AG08396 (cell line): ENCODE measurements at places on chromosomes 7 and 10.

- no peak for DNase-seq
These were observed 81.4 kb downstream of the TCERG1L start for GRCh38 chr10:131230166-131230565.

DNA sequence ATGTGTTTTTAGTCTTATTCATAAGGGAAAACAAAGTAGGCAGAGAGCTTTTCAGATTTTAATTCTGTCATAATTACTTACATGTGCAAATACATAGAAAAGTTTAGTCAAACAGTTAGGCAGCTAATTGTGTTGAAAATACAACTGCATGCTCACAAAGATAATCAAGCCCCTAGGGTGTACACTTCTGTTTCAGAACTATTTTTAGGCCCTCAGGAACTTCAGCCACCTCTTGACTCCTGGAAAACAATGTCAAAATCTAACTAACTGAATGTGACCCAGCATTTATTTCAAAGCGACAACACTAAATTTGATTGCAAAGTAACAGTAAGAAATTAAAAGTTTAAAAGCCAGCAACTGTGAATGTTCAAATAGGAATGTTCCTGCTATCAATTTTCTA is 599.0 kb upstream of the LRRTM3 start:
- no peak for DNase-seq

- DNase-seq: peak; percentile 73
These were observed 127.8 kb upstream of the ZNF746 start for GRCh38 chr7:149625340-149625946.

DNA sequence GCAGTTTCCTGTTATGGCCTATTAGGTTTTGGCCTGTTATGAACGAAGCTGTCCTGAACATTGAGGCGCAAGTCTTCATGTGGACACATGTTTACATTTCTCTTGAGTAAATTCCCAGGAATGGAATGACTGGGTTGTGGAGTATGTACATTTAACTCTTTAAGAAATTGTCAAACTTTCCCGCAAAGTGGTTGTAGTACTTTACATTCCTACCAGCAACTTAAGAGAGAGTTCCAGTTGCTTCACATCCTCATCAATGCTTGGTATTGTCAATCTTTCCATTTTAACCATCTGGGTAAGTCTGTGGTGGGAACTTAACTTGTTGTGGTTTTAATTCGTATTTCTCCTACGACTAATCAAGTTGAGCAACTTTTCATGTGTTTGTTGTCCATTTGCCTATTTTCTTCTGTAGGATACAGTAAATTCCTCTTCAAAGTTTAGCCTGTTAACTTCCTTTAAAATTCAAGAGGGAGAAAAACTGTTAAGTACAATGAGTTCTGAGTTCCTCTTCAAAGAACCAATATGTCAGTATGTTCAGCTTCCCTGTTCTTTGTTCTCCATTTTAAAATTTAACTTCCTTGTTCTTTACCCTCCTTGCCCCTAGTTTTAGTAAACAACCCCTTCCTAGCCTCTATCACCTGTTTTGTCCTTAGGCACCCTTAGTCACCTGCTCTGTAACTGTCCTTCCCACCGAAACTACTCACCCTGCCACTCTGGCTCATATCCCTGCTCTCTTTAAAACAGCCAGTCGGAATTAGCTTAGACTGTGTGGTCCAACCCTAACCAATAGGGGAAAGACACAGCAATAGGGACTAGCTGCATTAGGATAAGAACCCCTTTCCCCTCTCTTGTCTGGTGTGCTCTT is 74.0 kb downstream of the FAM241B start:
- DNase-seq: peak; percentile 46

GRCh38 chr7:18177815-18178660 is 150.4 kb upstream of the PRPS1L1 start:
- DNase-seq: no peak

- no peak for DNase-seq
These were observed 296.3 kb upstream of the ZMIZ1 start for GRCh38 chr10:78772486-78772885.

GRCh38 chr10:11611248-11612020 is at the start of gene USP6NL:
Gene USP6NL, minus strand, starts transcription at chr10:11611650. Its CDS starts 14,016 bp downstream, at chr10:11597634.
- peak; percentile 95 for DNase-seq

DNA sequence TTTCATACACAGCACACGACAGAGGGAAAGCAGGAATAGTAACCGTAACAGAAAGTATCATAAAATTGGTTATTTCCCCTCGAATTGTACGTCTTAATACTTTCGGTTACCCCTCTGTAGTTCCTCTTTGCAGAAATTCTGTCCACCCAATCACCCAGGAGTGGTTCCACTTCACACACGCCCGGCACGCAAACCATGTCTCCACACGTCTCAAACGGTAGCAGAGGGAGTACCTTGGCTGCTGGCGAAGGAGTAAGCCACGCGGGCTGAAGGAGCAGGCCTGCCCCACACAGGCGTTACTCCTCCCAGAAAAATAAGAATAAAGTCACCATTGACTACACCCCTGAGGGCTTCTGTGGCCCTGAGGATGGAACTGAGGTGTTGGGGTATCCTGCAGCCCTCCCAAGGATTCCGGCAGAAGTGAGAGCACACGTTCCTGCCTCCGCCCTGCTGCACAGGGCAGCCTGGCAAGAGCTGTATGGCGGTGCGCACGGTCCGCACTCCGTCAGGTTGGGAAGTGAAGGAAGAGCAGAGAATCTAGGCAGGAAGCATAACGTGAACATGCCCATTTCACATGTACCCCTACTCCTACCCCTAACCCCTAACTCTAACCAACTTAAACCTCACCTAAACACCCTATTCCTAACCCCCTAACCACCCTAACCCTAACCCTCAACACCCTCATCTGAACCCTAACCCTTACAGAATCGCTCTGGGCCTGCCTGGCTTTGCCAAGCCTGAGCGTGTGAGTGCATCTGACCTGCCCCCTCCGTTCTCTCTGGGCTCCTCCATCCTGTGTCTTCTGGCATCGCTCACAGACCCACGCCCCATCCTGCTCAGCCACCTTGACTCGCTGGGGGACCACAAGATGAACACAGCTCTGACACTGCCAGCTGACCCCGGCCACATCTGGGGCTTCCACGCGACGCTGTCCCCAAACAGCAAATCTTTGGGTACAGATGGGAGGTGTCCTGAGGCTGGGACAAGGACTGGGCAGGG is 18.2 kb downstream of the GPR146 start:
- no peak for DNase-seq

DNA sequence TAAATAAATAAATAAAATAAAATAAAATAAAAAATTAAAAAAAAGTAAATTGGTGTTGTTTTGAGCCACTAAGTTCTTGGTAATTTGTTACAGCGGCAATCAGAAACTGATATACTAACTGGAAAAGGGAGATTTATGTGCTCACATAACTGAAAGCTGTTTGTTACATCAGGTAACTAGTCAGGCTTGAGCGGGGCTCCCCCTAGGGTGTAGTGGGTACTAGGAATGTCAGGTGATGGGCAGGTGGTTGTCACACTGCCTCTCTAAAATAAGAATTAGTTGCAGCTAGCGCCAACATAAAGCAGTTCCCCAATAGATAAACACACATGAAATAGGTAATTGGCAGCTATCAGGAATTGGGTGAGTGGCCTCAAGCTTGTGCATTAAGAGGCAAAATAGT is 1336.9 kb downstream of the XPNPEP1 start:
- no peak for DNase-seq

DNA sequence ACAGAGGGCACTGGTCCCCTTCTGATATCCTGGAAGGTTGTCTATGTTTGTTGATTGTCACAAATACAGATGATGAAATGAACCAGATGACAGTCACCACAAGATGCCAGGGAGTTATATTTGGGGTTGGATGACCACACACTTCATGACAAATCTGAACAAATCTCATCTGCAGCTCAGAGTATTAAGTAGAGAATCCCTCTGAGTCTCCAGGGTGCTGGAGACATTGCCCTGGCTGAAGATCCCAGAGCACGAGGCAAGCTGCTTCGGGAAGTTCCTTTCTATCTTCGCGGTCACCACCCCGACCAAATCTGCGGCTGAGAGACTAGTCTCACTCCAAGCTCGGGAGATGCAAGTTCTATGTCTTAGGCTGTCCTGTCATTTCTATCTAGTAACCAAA is 9.0 kb downstream of the DENND2A start:
- DNase-seq: no peak

DNA sequence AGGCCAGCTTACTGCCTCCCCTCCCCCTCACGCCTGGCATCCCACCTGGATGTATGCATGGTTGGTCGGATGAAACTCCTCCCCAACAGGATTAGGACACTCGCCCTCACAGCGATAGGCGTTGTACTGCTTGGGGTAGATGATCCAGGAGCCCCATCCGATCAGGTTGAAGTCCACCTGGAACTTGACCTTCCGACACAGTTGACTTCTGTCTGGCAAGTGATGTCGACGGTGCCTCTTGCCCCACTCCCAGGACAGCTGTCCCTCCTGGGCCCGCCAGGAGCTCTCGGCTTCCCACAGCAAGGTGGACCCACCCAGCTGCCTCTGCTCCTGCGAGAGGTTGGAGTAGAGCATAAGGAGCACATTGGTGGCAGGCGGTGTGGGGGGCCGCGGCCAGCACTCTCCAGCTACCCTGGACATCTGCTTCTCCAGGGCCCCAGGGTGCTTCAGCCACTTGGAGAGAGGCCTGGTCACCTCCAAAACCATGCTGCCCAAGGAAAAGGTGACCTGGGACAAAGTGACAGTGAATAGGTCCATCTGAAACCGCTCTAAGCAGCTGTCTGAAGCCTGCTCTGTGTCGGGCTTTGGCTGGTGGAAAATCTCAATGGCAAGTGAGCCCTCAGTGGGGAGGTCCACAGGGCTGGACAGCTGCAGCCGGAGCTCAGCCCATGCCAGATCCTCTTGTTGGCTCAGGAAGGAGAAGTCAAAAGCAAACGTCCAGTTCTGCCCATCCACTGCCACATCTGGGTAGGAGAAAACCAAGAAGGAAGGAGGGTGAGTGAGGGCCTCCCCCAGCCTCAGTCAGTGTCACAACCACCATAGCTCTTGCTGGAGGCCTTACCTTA is 6.0 kb downstream of the NODAL start:
- DNase-seq: no peak

GRCh38 chr7:106064771-106065574 is 47.1 kb downstream of the SYPL1 start:
- DNase-seq: peak; percentile 91

GRCh38 chr7:31186202-31186601 is 134.1 kb downstream of the ADCYAP1R1 start:
- DNase-seq: no peak

DNA sequence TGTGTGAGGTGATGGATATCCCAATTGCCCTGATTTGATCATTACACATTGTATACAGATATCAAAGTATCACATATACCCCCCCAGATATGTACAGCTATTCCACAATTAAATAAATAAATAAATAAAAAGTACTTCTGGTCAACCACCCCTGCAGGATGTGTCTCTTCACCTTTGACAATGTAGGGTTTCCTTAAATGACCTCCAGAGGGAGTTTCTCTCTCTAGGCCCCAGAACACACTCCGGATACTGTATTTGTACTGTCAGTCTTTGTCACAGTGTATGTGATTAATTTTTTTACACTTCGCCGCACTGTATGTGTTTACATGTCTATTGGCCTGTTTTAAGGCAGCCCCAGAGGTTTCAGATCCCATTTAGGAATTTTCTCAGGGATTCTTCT is 123.6 kb downstream of the ADCYAP1R1 start:
- no peak for DNase-seq

DNA sequence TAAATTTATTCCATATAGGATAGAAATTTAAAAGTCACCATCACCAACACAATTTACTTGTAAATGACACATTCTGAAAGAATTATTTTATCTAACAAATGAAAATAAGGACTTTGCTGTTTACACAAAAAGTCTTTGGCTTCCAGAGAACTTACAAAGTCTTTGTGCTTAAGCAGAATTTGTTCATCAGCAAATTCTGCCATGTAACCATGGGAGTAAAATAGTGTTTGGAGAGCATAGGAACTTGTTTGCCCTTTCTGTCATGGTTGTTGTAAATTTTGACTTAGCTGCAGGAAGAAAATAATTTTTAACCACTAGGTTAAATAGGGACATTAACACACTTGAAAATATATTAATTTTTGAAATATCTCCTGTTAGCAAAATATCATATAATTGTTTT is 15.2 kb downstream of the FGL2 start:
- no peak for DNase-seq

- DNase-seq: no peak
These were observed 88.1 kb downstream of the COBL start for GRCh38 chr7:51228386-51228958.

DNA sequence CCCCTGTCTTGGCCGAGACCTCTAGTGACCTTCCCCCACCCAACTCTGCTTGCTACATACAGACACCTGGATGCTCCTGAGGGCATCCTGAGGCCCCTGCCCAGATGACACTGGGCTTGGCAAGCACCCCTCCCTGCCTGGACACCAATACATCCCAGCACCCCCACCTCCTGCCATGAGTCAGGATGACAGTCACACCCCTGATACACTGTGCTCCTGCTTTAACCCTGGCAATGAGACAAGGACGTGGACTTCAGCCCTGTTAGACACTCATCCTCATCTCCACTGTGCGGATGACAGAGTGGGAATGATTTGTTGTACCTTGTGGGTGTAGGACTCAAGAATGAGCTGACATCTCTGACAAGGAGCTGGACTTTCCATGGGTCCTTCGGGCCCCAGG is 186.3 kb upstream of the ADCY1 start:
- no peak for DNase-seq

DNA sequence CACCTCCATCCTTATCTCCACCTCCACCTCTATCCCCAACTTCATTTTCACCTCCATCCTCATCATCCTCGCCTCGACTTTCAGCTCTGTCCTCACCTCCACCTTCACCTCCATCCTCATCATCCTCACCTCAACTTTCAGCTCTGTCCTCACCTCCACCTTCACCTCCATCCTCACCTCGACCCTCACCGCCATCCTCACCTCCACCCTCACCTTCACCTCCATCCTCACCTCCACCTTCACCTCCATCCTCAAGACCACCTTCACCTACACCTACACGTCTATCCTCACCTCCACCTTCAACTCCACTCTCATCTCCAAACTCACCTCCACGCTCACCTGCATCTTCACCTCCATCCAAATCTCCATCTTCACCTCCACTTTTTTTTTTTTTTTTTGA is 12.0 kb upstream of the RABGEF1 start:
- DNase-seq: no peak

- no peak for DNase-seq
These were observed 316 bp downstream of the RBM48 start for GRCh38 chr7:92528958-92529264.

GRCh38 chr7:36625247-36625646 is 99.0 kb downstream of the AOAH start:
- no peak for DNase-seq

- DNase-seq: no peak
These were observed 169.1 kb downstream of the RAPGEF5 start for GRCh38 chr7:22187691-22188348.
